Esophagus squamous epithelium (tissue), 5 donors: ENCODE measurements at places on chromosomes 1 and 21. TPM values are rescaled to one million over a fixed set of nuclear protein-coding genes. Genes with fewer than 3 reads are reported as not detected.

DNA sequence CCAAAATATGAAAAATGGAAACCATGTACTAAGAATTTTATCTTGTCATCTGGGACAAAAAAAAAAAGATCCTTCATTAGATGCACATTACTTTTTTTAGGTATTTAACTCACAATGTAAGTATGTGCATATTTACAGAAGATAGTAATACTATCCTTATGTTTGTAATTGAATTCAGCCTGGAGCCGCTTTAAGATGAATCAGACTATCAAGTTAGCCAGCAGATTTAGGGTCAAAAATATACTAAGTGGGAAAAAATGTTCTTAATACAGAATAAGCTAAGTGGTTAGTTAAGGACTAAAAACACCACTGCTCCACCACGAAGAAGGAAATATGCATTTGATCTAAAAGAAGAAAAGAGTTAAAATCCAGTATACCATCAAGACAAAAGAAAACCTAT lies 49.1 kb downstream of the DSCAM start:
- no peak overlapping the region for H3K27ac ChIP-seq
- H3K27me3 ChIP-seq, result no peaks in the 10 kb centered on the region
- no peaks in the 10 kb centered on the region for H3K4me1 ChIP-seq

GRCh38 chr1:44613941-44614340 lies 60.3 kb downstream of the TMEM53 start:
- no peaks in the 10 kb centered on the region for H3K36me3 ChIP-seq
- peaks cover 3% of the 10 kb centered on the region for H3K27me3 ChIP-seq
- DNase-seq, result no peak
- no peak overlapping the region for H3K27ac ChIP-seq
- H3K4me1 ChIP-seq, result peaks cover 15% of the 10 kb centered on the region

DNA sequence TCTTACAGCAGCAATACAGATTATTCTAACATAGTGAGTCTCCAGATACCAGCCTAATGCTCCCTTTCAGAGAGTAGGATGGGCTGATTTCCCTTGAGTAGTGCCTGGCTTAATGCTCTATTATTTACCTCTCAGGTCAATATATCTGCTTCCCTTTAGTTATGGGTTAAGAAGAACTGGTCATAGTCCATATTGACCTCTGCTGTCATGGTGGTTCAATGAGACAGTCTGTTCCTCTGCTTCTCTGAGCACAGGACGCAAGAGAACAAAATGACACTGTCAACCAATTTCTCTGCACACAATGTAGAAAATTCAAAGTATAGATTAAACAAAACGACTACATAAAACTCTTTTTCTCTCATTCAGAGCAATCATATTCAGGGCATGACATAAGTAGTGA lies 2.9 kb downstream of the MRAP start:
- H3K27ac ChIP-seq, result no peak overlapping the region
- no peaks in the 10 kb centered on the region for H3K27me3 ChIP-seq
- no peak overlapping the region for H3K4me3 ChIP-seq
- H3K36me3 ChIP-seq, result no peaks in the 10 kb centered on the region
- H3K4me1 ChIP-seq, result no peaks in the 10 kb centered on the region

- H3K36me3 ChIP-seq, result no peaks in the 10 kb centered on the region
- peak overlapping the region; percentile 31 for H3K4me3 ChIP-seq
- peaks cover 20% of the 10 kb centered on the region for H3K4me1 ChIP-seq
- peak overlapping the region; percentile 41 for H3K27ac ChIP-seq
These were observed 153.5 kb downstream of the RERE start for GRCh38 chr1:8663915-8664329.

DNA sequence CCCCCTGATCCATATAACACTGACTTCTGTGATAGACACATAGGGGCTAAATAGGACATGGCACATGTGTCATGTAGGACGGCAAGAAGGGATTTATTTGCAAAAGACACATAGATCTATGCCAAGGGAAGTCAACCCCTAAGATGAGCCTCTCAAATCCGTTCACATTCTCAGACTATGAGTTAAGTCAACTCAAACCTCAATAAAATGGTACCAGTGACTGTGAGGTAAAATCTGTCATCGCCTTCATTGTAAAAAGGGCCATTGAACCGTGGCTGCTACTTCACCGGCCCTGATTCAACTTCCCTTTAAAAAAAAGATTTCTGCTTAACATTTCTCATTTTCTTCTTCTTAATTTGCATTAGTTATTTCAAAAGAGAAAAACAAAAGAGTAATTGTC lies 144.0 kb downstream of the ZNF281 start:
- no peaks in the 10 kb centered on the region for H3K27me3 ChIP-seq
- no peaks in the 10 kb centered on the region for H3K36me3 ChIP-seq
- no peak overlapping the region for H3K27ac ChIP-seq
- H3K4me1 ChIP-seq, result no peaks in the 10 kb centered on the region

The CA14 gene
- total RNA-seq, result not detected

The PIK3C2B gene
- total RNA-seq, result 40.2 TPM
